ENCODE measurements at places on chromosomes 6 and 20. TPM values are rescaled to one million over a fixed set of nuclear protein-coding genes. Genes with fewer than 3 reads are reported as not detected.

Gene CENPQ
- polyA plus RNA-seq: 5.3 TPM

Gene TBC1D32
- 33.2 TPM for polyA plus RNA-seq

Gene C20orf204
- polyA plus RNA-seq: 6.0 TPM

Gene KHDC3L
- 3.1 TPM for polyA plus RNA-seq

Gene ULBP2
- 1.5 TPM for polyA plus RNA-seq

Gene ASIP
- polyA plus RNA-seq: not detected

Gene ISM1
- polyA plus RNA-seq: not detected

Gene CYP24A1
- not detected for polyA plus RNA-seq

Gene NRSN1
- 24.5 TPM for polyA plus RNA-seq

Gene C6orf52
- 5.7 TPM for polyA plus RNA-seq

Gene GTSF1L
- not detected for polyA plus RNA-seq
